ENCODE measurements at places on chromosomes 11 and 22.

- H3K27ac ChIP-seq: no peak overlapping the region
- H3K4me1 ChIP-seq: peaks cover 41% of the 10 kb centered on the region
- peaks cover 85% of the 10 kb centered on the region for H3K27me3 ChIP-seq
- H3K36me3 ChIP-seq: no peaks in the 10 kb centered on the region
Observed at GRCh38 chr11:31806928-31807798, 4.0 kb downstream of the PAX6 start.

DNA sequence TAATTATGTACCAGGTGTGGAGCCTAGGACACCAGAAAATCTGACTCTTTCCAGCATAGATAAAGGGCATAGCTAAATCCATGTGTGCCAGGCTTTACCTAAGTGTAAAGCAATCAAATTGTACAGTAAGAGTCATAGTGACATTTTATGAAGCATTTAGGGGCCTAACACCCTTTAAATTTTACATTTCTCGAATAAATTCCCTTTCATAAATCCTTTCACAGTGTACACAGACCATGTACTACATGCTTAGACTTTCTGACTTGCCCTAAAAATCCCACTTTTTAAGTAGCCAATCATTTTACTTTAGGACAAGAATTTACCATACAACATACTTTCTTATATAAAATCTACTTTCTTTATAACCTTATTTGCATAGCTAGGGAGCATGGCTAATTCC, 727.6 kb upstream of the LUZP2 start:
- H3K27ac ChIP-seq: no peak overlapping the region
- no peak overlapping the region for H3K4me3 ChIP-seq
- H3K27me3 ChIP-seq: no peaks in the 10 kb centered on the region
- H3K4me1 ChIP-seq: no peaks in the 10 kb centered on the region

DNA sequence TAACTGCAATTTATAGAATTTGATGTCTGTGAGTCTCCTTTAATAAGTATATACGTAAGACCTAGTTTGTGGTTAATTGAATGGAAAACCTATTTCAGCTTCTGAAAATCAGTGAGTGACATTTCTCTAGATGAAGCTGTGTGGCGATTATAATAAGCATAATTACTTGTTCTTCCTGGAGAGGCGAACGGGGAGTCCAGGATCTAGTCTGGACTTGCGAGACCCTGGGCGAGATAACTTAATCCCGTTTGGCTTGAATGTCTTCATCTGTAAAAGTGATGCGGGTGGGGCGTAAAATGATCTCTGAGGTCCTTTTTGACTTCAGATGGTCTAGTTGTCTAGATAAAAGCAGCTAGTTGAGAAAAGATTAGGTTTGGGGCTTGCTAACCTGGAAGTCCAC, 1.1 kb downstream of the PRRG4 start:
- no peaks in the 10 kb centered on the region for H3K4me1 ChIP-seq
- H3K36me3 ChIP-seq: no peaks in the 10 kb centered on the region
- H3K27ac ChIP-seq: no peak overlapping the region
- no peak for DNase-seq
- H3K4me3 ChIP-seq: no peak overlapping the region

GRCh38 chr11:116065986-116066385, 561.8 kb upstream of the CADM1 start:
- H3K27me3 ChIP-seq: no peaks in the 10 kb centered on the region
- H3K36me3 ChIP-seq: no peaks in the 10 kb centered on the region
- H3K27ac ChIP-seq: no peak overlapping the region
- H3K4me1 ChIP-seq: no peaks in the 10 kb centered on the region
- no peak for DNase-seq
- no peak overlapping the region for H3K4me3 ChIP-seq

DNA sequence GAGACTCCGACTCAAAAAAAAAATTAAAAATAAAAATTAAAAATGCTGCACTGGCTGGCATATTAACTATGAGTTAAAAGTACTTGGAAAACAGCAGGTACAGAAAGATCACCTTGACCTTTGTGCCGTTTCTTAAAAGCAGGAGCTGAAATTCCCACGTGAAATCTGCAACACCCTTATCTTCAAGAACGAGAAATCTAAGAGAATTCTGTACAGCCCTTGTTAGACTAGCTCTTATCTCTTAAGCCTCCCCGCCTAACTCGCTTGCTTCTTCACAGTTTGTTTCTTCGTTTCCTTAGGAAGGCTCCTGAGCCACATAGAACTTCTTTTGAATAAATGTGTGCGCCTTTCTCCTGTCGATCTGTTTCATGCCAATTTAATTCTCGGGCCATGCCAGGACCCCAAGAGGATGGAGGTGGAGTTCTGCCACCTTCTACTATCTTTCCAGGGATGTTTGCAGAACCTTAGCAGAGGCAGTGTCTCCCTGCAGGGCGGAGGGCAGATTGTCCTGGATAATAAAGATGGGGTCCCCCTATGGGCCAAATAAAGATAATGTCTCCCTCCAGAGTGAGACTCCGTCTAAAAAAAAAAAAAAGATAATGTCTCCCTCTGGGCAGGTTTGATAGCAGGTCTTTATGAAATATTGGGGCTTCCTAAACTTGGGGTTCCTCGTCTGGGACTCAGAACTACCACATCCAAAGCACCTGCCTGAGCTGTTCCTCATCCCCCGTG, 27.4 kb upstream of the SYT8 start:
- H3K4me1 ChIP-seq: no peaks in the 10 kb centered on the region
- H3K27me3 ChIP-seq: peaks cover 3% of the 10 kb centered on the region

DNA sequence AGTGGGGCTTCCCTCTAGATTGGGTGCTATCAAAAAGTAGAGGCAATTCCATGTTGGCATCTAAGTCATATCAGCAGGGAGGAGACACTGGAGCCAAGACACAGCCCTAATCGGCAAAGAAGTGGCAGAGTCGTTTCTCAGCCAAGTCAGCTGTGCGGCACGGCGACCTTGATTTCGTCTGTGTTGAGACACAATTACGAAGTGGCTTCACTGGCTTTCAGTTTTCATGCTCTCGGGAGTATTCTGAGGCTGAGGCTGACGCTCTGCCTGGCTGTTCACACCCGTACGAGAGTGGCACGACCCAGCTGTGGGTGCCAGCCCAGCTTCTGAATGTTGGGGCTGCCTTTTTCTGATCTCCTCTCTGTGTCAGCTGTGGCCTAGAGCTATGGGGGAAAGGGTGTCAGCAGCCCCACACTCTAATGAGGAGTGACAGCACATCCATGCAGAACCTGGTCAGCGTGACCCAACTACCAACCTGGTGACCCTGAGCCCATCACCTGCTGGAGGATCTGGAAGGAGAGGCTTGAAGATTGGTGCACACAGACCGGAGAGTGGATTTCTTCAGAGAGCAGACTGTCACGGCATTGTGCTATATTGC, 105.7 kb upstream of the TMEM45B start:
- no peak overlapping the region for H3K4me3 ChIP-seq
- H3K27ac ChIP-seq: no peak overlapping the region
- H3K4me1 ChIP-seq: no peaks in the 10 kb centered on the region
- no peak for DNase-seq
- H3K36me3 ChIP-seq: no peaks in the 10 kb centered on the region

- DNase-seq: peak; percentile 62
- no peaks in the 10 kb centered on the region for H3K27me3 ChIP-seq
- H3K4me1 ChIP-seq: peaks cover 63% of the 10 kb centered on the region
Observed at GRCh38 chr11:7527029-7527428, 13.2 kb downstream of the PPFIBP2 start.

GRCh38 chr22:43955883-43956782, 891 bp downstream of the SAMM50 start:
- H3K27ac ChIP-seq: peak overlapping the region; percentile 72
- H3K4me1 ChIP-seq: peaks cover 25% of the 10 kb centered on the region
- peak; percentile 4 for DNase-seq
- H3K36me3 ChIP-seq: no peaks in the 10 kb centered on the region
- peak overlapping the region; percentile 84 for H3K4me3 ChIP-seq

DNA sequence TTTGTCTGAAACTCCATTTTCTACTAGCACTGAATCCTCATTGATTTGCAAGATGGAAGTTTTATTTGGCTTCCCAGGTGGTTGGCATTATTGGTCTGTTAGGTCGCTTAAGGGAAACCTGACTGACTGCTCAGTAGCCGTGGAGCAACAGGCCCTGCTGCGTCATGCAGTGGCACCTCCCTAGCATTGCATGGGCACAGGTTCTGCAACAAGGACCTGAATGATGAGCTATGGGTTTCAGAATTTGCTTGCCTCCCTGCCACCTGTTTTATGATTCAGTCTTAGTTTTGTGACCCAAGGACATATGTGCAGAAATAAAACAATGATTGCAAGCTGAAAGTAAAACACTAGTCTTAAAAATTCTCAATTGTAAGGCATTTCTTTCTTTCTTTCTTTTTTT, 128.5 kb downstream of the SLC1A2 start:
- no peak for DNase-seq
- no peaks in the 10 kb centered on the region for H3K27me3 ChIP-seq
- no peak overlapping the region for H3K27ac ChIP-seq
- H3K36me3 ChIP-seq: no peaks in the 10 kb centered on the region

GRCh38 chr11:3074912-3075589, 17.8 kb upstream of the CARS1 start:
- no peaks in the 10 kb centered on the region for H3K36me3 ChIP-seq
- H3K4me1 ChIP-seq: no peaks in the 10 kb centered on the region
- no peaks in the 10 kb centered on the region for H3K27me3 ChIP-seq
- no peak overlapping the region for H3K27ac ChIP-seq
- no peak for DNase-seq
- H3K4me3 ChIP-seq: no peak overlapping the region

GRCh38 chr11:65551572-65552387, 6.4 kb downstream of the LTBP3 start:
- H3K27me3 ChIP-seq: no peaks in the 10 kb centered on the region
- peak overlapping the region; percentile 17 for H3K4me3 ChIP-seq
- H3K27ac ChIP-seq: no peak overlapping the region
- H3K36me3 ChIP-seq: no peaks in the 10 kb centered on the region
- peaks cover 75% of the 10 kb centered on the region for H3K4me1 ChIP-seq
- peak; percentile 43 for DNase-seq

GRCh38 chr22:23910496-23911190, 16.5 kb downstream of the MIF start:
- H3K27me3 ChIP-seq: no peaks in the 10 kb centered on the region
- no peak overlapping the region for H3K4me3 ChIP-seq
- no peak overlapping the region for H3K27ac ChIP-seq
- peaks cover 6% of the 10 kb centered on the region for H3K4me1 ChIP-seq

DNA sequence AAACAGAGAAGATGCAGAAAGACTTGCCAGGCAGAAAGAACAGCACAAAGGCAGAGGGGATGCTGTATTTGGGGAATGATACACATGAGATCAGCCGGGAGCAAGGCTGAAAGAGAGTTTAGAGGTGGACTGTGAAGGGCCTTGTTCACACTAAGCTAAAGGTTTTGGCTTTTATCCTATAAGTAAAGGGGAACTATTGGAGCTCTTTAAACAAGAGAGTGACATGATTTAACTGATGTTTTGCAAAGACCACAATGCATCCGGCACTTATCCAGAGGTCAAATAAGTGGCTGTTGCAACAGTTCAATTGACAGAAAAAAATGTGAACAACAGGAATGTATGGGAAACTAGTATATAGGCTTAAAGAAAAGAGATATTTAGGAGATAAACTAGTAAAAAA, 64.7 kb upstream of the RRAS2 start:
- no peaks in the 10 kb centered on the region for H3K4me1 ChIP-seq
- DNase-seq: no peak
- no peak overlapping the region for H3K27ac ChIP-seq
- no peaks in the 10 kb centered on the region for H3K36me3 ChIP-seq
- no peak overlapping the region for H3K4me3 ChIP-seq

DNA sequence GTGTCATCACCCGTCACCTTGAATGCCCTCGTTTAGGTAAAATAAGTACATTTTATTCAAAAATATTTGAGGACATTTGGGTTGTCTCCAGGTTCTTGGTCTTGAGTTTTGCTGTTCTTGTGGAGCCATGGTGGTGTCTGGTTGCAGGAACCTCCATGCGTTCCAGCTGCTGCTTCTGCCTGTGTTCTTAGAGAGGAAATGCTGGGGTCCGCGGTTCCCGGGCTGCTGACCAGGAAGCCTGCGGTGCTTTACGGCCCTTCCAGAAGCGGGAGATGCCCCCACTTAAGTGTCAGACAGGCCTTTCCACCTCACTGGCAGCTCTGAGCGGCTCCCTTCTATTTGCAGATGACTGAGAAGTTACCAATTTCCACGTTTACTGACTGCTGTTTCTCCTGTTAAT, 66.8 kb downstream of the LRP5 start:
- no peak overlapping the region for H3K4me3 ChIP-seq
- no peak overlapping the region for H3K27ac ChIP-seq
- DNase-seq: no peak
- no peaks in the 10 kb centered on the region for H3K27me3 ChIP-seq
- no peaks in the 10 kb centered on the region for H3K4me1 ChIP-seq

GRCh38 chr11:14288189-14288935, 70.6 kb downstream of the RRAS2 start:
- peaks cover 4% of the 10 kb centered on the region for H3K4me1 ChIP-seq
- peaks cover 2% of the 10 kb centered on the region for H3K36me3 ChIP-seq
- H3K4me3 ChIP-seq: no peak overlapping the region
- no peak overlapping the region for H3K27ac ChIP-seq
- H3K27me3 ChIP-seq: no peaks in the 10 kb centered on the region
- no peak for DNase-seq

- no peak overlapping the region for H3K4me3 ChIP-seq
- H3K27ac ChIP-seq: no peak overlapping the region
- DNase-seq: no peak
- no peaks in the 10 kb centered on the region for H3K4me1 ChIP-seq
Observed at GRCh38 chr11:73019996-73020395, 122.1 kb downstream of the FCHSD2 start.

GRCh38 chr11:34809191-34810106, 106.7 kb downstream of the APIP start:
- DNase-seq: no peak
- no peaks in the 10 kb centered on the region for H3K27me3 ChIP-seq
- H3K27ac ChIP-seq: peak overlapping the region; percentile 33
- H3K36me3 ChIP-seq: no peaks in the 10 kb centered on the region
